NCI-H2171 (cell line): ENCODE measurements at places on chromosomes 2 and 18.

DNA sequence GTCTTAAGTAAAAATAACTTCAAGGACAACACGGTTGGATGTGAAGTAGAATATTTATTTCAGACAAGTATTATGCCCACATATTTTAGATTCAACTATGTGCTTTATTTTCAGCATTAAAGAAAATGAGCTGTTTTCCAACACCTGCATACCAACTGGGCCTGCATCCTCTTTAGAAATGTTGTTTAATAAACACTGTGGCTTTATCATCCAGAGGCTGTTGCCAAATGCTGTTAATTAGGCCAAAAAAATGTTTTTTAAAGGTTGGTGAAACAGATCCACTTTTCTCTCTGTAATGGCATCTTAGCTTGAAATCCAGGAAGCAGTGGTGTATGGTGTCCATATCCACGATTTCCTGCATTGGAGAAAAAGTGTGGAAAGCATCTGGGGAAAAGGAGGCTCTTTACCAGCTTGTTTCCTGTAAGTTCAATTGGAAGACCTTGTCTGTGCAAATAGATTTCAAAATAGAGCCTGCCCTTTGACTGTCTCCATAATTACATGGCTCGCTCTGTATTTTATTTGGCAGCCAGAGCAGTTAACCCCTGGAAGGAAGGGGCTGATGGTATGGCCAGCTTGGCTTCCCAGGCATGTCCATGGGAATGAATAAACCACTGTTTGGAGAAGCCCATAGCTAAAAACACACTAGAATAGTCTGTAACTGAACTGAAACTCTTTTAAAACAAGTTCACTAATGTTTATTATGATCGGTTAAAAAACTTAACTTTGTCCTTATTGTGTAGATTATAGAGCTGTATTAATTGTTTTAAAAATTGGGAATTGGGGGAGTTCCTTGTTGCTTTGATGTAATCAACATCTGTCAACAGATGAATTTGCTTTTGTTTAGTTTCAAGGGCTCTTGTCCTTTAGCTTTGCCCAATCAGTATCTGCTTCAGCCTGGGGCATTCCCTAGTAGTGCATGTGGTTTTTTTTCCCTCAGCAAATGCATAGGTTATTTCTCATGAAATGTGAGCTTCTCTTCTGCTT lies 33.0 kb upstream of the DLX1 start:
- DNase-seq: peak; percentile 1

DNA sequence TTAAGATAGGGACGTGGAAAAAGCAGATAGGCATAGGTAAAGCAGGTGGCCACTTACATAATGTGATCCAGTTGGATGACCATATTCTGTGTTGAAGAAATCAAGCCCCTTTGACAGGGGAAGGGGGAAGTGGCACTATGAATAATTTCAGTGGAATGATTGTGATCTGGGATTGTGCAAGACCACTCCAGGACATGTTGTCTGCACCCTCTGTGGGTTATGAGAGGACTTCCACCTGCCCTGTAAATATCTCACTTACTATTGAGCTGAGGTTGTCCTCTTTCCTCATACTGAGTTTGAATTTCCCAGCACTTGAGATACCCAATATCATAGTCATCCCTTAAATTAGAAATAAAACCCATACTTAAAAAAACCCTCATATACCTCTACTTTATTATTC lies 220.7 kb downstream of the IRS1 start:
- DNase-seq: no peak

DNA sequence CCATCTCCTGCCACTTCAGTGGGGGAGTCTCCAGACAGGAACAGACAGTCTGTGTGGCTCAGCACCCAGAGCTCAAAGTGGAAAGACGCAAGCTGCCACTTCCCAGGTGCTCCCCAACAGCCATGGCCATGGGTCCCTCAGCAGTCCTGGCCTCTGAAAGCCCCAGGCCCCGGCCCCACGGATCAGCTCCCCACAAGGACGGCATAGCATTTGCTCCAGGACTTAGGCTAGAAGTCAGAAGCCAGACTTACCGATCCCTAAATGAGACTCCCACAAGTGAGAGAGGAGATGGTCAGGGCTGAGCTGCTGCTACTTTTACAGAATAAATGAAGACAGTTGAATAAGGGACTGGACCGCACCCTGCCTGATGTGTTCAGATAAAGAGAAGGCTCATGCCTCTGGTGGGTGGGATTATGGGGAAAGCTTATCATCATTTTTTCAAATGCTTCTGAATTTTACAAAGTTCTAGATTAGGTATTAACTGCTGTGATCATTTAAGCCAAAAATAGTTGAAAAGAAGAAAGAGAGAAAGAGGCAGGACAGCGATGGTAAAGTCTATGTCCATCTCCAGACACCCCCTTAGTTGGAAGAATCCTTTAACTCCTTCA lies 50.5 kb downstream of the ADD2 start:
- no peak for DNase-seq

- DNase-seq: no peak
Measured at GRCh38 chr2:195337597-195337996, 319.4 kb upstream of the SLC39A10 start.

DNA sequence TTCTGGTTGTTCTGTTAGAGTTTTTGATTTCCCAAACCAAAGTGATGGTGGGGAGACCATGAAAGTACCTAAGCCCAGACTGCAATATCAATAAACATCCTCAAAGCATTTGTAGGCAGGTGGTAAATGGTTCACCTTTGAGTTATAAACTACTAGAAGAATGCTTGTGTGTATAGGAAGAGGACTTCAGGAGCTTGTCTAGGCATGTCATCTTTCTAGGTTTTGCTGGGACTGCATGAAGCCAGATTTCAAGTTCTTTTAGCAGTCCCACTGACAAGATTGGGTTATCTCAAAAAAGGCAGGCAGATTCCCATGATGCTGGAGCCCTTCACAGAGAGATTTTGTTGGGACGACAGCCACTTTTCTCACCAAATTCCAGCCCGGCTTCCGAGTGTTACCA lies 135.3 kb downstream of the KCNE4 start:
- no peak for DNase-seq

- no peak for DNase-seq
Measured at GRCh38 chr2:102166189-102166845, 20.5 kb upstream of the IL1RL2 start.

DNA sequence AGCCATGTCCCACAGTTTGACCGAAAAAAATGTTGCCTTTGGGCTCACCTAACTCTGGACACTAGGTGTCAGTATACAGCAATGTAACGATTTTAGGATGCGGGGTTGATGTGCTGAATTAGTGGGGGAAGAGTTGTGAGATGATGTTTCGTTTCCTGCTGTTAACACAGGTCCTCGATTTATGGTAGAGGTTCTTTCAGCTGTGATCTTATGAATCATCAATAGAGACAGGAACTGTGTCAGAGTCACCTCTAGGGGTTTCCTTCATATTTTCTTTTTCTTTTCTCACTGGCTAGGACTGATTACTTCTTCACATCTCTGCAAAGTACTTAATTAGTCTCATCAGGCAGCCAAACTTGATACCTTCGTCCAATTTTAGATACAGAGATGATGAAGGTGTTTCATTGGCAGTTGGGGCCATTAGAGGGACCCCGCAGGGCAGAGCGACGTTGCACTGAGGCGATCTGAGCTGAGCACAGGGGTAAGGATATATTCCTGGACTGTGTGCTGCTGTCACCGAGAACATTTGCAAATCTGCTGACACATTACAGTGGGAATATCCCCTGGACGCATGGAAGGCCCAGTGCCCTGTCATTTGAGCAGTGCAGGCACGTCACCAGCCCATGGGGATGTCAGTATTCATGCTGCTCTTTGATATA lies 10.2 kb upstream of the MMADHC start:
- DNase-seq: peak; percentile 77

- DNase-seq: no peak
Measured at GRCh38 chr2:82795446-82795845, 1663.6 kb downstream of the SUCLG1 start.

DNA sequence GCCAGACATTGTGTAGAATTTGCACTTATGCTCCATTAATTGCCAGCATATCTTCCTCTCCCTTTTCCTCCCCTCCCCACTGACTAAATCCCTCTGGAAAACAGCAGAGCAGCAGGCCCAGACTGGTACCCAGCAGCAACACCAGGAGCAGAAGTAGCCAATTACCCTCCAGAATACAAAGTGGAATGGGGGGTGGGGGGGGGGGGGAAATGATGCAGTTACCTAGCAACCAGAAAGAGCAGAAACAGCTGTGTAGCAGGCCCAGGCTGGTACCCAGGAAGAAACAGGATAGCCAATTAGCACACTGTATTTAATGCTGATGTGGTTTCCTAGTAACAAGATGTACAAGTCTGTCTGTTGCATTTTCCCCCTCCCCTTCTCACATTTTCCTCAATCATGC lies 52.3 kb downstream of the KLF7 start:
- peak; percentile 93 for DNase-seq

DNA sequence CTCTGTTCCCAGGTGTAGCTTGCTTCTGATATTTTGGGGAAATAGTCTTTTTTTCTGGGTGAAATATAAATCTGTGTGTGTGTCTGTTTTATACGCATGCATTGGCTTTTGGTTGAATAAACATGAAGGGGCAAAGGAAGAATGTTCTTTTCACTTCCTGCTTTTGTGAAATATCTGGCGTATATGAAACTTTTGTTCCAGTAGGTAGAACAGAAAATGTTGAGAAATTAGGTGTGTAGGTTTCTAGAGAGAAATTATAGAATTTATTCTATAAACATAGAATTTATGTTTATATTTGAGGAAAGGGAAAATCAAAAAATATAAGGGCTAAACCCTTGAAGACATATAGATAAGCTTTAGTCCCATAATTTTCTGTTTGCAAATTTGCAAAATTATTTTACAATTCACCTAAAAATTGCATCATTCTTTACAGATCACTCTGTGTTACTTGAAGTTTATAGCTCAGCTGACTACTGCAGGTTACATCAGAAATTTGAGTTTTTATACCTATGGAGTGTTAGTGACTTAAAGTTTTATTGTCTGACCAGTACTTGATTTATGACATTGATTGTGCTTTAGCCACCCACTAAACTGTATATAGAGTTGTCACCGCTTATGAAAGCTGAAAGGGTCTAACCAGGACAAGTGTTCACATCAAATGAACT lies 116.1 kb downstream of the FAM117B start:
- DNase-seq: no peak

DNA sequence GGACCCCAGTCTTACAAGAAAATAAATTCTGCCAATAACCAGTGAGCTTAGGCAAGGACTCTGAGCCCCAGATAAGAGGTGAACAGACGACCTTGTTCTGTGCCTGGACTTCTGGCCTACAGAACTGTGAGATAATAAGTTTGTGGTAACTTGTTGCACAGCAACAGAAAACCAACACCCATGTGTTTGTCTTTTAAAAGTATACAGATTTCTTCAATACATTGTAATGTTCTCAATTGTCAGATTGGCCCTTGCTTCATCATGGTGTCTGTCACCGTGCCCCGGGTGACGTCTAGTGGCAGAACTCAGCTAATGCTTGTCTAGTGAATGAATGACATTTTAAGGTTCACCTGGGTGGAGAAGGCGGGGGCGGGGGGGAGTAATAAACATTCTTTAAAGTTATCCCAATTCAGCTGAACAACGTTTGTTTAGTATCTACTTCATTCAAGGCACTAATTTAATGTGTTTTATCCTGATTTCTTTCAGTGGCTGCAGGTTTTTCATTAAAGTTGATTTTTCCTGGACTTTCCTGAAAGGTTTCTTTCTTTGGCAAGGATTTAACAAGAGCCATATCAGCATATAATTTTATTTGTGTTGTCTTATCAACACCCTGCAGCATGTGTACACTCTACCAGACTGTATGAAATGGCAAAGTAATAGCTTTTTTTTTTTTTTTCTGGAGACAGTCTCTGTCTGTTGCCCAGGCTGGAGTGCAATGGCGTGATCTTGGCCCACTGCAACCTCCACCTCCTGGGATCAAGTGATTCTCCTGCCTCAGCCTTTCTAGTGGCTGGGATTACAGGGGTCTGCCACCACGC lies 123.8 kb upstream of the DLX2 start:
- no peak for DNase-seq

DNA sequence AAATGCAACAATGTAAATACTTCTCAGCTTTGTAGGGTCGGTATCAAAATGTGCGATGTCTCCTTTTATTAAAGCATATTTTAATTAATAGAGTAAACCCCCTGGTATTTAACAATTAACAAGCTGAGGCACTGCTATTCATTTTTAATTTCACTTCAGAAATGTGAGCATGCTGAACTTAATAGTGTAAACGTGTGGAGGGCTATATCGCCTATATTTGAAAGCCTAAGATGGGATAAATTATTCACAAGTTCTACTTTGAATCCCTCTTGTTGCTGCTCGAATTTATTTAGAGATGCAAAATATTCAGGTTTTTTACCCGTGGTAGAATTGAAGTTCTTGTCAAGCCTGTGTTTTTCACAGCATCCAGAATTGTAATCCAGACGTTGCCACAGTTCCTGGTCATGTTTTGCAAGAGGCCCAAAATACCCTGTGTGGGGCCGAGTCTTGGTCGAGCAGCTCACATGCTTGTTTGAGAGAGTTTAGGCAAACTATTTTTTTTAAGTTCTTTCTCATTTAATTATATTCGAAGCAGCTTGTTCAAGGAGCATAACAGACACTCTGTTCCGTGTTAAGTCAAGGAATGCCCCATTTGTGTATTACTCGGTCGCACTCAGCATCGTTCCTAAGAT lies 2.5 kb downstream of the SALL3 start:
- no peak for DNase-seq

GRCh38 chr2:112547333-112547732 lies 5.1 kb downstream of the POLR1B start:
- no peak for DNase-seq

DNA sequence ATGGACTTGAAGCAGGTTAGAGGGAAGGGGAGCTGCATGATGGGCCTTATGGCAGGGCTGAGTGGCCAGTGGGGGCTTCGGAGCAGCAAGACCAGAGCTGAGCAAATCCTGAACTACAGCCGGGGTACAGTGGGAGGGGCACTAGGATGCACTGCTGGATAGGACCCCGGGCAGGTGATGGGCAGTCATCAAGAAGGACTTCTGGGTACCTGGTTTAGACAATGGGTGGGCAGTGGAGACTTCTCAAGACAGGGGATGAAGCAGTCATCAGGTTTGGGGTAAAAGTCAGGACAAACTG lies 507.4 kb upstream of the MYT1L start:
- DNase-seq: no peak

DNA sequence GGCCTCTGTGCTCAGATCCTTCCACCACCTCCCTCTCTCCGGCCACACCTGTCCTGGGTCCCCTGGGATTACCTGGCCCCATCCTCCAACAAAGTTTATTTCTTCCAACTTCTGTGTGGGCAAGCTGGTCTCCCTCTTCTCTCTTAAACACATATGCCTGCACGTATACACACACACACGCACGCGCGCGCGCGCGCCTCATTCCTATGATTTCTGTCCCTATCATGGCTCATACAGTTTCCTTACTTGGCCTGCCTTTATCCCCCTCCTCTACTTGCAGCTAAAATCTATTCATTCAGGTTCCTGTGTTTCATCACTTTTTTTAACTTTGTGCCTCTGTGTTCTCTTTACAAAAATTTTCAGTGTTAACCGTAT lies 96.4 kb downstream of the LOXHD1 start:
- no peak for DNase-seq

- DNase-seq: peak; percentile 61
Measured at GRCh38 chr2:124320051-124320688, 295.1 kb downstream of the CNTNAP5 start.

GRCh38 chr2:28326881-28327505 lies 65.7 kb upstream of the FOSL2 start:
- no peak for DNase-seq
